ENCODE measurements at places on chromosomes 11 and 22.
A peak's percentile ranks its signal among the peaks of the same experiment; 100 is the strongest.

DNA sequence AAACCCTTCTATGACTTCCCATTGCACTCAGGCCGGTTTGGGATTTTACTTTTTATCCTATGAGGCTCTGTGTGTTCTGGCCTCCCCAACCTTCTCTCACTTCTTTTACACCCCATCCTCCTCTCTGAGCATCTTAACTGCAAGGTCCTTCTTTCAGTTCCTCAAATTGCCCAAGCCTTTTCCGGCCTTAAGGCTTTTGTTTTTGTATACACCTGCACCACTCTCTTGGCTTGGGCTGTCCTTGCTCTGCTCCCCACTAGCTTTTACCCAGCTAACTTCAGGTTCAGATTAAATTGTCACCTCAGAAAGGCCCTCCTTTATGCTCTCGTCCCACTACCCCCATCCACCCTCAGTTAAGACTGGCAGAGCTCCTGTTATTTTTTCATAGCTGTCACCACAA lies 55.5 kb downstream of the FAM83F start:
- no peak for DNase-seq

DNA sequence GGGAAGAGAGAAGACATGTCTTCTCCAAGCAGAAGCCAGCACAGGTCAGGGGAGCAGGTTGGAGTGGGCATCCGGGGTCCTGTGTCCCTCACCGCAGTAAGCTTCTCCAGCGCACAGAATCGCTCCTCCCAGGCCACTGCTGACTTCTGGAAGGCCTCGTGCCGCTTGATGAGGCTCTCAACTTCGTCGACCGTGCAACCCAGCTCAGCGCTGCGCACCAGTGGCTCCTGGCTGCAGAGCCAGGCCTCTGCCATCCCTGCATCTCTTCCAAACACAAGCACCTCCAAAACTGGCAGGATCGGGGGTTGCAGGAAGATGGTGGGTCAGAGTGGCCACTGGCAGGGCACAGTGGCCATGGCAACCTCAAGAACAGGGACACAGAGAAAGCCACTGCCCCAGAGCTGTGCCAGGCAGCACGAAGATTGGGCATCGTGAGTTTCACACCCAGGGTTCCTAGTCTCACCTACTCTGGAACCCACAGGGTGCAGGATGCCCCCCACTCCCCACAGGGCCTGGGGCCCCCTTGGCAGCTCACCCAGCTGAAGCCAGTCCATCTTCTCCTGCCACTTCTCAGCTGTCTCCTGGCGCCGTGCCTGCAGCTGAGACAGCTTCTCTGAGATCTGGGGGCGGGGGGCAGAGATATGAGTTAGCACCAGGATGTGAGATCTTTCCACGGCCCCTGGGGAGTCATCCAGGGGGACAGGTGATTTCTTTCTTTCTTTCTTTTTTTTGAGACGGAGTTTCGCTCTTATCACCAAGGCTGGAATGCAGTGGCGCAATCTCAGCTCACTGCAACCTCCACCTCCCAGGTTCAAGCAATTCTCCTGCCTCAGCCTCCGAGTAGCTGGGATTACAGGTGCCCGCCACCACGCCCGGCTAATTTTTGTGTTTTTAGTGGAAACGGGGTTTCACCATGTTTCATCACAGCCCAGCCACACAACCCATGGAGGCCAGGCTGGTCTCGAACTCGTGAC lies 11.2 kb upstream of the RBM4B start:
- DNase-seq, result no peak

DNA sequence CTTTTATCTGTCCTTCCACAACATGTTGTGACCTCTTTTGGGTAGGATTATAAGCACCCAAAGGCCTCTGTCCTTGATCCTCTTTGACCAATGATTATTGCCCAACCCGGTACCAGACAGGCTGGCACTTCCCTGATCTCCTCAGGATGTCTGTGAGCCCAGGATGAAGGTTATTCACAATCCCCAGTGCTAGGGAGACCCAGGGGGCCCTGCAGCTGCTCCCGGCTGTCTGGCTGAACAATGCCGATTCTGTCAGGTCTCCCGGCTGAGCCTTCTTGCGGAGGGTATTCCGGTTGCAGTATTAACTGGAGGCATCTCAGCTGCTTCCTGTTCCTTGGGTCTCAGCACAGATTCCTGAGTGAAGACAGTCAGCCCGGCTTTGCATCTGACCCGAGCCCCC lies 71.2 kb upstream of the CDON start:
- no peak for DNase-seq

DNA sequence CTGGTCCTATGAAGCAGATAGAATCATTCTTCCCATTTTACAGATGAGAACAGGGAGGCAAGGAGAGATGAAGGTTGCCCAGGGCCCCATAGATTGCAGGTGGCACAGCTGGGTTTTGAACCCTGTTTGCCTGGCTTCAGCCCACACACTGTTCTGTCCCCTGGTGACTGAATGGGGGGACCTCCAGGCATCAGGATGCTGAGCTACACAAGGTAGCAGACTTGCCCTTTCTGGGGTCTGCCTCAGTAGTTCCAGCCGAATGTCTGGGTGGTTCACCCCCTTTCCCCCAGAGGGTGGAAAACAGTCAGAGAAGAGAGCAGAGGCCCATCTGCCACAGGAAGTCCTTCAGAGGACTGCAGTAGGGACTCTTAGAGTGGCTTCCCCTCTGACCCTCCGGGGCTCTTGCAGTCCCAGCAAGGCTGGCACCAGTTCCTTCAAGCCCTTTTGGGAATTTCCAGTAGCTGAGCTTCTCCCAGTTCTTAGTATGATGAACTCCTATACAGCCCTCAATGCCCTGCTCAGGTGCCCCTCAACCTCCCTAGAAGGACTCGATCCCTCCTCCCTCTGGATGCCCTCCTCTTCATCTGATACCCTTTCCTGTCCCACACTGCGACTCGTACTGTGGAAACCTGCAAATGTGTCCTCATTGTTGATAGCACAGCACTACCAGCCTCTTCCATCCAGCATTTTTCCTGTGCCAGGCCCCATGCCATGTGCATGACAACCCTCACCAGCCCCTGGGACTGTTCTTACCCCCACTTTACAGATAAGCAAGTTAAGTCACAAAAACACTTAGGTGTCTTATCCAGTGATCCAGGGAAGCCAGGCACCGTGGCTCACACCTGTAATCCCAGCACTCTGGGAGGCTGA lies 82.8 kb downstream of the IGLL1 start:
- DNase-seq, result no peak

GRCh38 chr11:1450949-1451710 lies 35.4 kb downstream of the MOB2 start:
- no peak for DNase-seq

- no peak for DNase-seq
Measured at GRCh38 chr22:50225200-50225969, 19.4 kb downstream of the TUBGCP6 start.

DNA sequence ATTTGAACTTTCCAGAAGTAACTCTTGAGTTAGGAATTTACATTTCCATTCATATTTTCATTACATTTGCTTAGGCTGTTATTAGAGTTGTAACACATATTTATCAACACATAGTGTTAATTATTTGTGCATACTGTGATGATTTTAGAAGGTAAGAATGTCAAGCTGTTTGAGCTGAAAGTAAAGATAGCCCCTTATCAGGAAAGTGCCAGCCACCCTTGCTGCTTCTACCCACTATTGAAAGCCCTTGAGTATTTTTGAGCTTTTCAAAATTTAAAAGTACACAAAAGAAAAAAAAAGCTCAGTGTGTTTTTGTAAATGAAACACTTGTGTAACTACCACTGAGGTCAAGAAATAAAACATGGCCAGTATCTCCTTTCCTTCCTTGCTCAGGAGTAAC lies 8.0 kb downstream of the APLP2 start:
- no peak for DNase-seq

DNA sequence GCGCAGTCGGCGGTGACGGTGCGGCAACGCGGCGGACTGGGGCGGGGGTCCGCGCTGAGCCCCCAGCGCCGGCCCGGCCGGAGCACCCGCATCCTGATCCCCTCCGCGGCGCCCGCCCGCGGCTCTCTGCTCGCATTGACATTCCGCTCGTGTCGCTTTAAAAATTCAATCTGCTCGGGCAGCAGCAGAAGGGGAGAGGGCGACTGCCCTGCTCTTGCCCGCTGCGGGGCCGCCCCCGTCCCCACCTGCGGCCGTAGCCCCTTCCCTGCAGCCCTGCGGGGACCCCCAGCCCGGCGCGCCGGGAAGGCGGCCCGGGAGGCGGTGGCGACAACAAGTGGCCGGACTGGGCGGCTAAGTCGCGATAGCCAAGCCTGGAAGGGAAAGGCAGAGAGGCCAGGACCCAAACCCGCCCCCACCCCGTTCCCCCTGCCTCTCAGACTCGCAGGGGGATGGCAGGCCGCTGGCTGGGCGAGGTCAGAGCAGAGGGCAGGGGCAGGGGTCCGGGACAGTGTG lies 1.1 kb downstream of the CABP7 start:
- DNase-seq, result no peak

DNA sequence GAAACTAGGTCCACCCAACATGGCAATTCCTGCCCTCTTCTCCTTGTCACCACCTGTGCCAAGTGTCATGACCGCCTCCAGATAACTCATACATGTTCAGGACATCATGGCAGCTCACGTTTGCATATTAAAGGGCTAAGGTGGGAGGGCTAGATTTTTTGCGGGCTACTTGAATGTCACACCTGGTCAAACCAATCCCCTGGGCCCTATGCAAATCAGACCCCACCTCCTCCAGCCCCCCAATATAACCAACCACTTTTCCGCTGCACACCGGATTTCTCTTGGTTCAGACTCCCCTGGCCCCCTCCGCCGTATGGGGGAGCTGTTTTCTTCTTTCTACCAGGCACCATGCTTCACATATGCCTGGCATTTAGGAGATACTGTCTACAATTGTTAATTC lies 12.6 kb downstream of the UPB1 start:
- DNase-seq, result no peak

DNA sequence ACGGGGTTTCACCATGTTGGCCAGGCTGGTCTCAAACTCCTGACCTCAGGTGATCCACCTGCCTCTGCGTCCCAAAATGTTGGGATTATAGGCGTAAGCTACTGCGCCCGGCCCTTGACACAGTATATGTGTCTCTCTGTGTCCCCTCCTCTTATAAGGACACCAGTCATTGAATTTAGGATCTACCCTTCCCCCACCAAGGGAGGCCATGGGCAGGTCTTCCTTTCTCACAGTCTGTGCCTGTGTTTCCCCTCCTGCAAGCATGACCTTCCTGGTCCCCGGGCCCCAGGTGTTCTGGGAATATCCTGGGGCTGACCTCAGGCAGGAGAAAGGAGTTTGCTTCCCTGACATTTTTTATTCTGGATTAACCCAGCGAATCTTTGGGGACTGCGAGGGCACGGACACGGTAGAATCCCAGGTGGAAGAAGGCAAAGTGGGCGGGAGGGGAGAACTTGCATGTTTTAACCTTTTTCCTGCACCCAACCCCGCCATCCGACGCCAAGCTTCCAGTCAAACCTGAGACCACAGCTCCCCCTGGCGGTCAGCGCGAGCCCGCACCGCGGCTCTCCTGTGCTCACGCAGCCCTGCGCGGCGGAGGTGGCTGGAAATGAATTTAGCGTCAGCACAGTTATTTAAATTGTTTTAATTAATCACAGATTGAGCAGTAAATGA lies 42.1 kb upstream of the ISX start:
- peak; percentile 23 for DNase-seq

DNA sequence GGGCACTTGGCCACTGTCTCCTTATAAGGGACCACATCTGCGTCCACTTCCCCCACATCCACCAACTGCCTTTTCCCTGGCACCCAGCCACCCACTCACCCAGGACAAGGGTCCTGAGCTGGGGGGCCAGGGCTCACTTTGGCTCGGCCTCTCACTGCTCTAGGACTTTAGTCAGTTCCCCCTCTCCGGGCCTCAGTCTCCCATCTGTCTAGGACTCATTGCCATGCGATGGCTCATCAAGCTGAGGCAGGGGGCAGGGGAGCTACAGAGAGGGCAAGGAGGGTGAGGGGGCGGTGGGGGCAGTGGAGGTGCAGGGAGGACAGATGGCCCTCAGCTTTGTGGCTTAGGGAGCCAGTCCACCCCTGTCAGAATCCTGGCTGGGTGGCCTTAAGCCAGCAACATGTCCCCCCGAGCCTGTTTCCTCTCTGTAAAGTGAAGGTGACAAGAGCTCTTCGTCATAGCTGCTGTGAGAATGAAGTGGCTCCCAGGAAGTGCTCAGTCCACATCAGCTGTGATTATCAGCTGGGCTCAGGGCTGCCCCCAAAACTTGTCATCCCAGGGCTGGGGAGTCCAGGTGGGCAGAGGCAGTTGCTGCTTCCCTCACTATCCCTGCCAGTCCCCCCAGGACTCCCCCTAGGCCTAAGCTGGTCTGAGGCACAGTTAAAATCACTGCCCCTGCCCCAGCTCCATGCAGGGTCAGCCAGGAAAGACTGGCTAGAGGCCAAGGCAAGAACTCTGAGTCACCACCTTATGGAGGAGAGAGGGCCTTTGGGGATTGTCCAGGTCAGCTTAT lies 14.9 kb downstream of the RAC2 start:
- DNase-seq, result peak; percentile 57

DNA sequence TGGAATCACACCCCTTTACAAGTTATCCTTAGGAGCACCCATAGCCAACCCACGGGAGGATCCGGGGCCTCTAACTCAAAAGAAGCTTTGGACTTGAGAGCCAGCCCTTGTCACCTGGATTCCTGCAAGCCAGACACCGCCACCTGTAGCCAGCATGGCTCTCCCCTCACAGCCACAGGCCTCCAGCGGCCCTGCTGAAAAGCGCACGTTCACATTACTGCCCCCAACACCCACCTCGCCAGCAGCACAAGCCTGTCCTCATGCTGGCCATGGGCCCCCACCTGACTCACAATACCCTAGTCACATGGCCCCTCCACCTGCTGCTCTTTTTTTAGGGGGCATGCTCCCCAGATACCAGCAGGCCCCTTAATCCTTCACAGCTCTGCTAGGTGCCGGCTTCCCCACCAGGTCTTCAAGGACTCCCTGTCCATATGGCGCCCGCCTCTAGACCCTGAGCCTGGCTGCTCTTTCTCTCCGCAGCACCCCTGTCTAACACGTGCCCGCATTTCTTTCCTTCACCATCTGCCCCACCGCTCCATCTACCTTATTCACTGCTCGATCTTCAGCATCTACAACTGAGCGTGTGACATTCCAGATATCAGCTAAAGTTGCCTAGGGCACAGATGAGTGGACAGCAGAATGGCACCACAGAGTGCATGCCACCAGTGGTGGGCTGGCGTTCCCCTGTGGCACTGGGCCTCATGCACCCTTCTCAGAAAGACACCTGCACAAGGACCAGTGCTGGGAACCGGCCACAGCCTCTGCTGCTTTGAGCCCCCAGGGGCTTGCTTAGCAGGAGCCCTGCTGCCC lies 6.6 kb downstream of the CARS1 start:
- no peak for DNase-seq

DNA sequence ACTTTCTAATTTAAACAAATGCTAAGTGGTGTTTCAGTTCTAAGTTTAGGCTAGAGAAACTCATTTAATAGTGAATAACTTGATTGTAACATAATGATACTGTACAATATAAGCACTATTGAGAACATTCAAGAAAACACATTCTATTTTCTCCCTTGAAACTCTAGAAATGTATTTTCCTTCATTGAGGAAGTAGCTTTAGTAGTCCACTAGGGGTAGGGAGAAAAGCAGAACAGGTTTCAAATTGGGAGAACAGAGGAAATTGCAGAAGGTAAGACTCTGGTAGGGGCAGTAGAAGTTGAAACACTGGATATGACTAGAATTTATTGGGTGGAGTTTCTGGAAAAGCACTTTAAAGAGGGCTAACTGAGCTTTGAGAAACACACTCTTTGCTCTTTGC lies 31.6 kb upstream of the MPPED2 start:
- DNase-seq, result no peak

GRCh38 chr11:12295943-12296342 lies 81.4 kb upstream of the PARVA start:
- no peak for DNase-seq
